Ascending aorta (tissue), 2 donors: ENCODE measurements at places on chromosomes 13 and 19. TPM values are rescaled to one million over a fixed set of nuclear protein-coding genes. Genes with fewer than 3 reads are reported as not detected.

GRCh38 chr13:29909975-29910674, 59.7 kb upstream of the UBL3 start:
- DNase-seq, result no peak

- DNase-seq, result no peak
Measured at GRCh38 chr13:68023838-68024581, 793.9 kb upstream of the PCDH9 start.

DNA sequence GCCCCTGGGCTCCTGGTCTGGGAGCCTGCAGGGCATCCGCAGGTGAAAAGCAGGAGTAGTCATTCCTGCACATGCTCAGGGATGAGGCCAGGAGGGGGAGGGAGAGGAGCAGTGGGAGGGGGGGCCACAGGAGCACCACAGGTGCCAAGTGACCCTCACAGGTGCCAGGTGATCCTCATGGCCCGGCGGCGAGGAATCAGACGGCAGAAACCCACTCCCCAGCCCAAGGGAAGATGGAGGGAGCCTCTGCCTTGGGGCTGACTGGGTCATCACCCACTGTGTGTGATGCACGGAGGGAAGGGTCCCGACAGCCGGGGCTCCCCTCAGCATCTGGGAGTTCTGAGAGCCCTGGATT, 27.4 kb downstream of the SH3GL1 start:
- DNase-seq, result no peak

Gene SKA3
- not detected for total RNA-seq

GRCh38 chr19:5365905-5366304, 25.3 kb upstream of the PTPRS start:
- DNase-seq, result no peak

DNA sequence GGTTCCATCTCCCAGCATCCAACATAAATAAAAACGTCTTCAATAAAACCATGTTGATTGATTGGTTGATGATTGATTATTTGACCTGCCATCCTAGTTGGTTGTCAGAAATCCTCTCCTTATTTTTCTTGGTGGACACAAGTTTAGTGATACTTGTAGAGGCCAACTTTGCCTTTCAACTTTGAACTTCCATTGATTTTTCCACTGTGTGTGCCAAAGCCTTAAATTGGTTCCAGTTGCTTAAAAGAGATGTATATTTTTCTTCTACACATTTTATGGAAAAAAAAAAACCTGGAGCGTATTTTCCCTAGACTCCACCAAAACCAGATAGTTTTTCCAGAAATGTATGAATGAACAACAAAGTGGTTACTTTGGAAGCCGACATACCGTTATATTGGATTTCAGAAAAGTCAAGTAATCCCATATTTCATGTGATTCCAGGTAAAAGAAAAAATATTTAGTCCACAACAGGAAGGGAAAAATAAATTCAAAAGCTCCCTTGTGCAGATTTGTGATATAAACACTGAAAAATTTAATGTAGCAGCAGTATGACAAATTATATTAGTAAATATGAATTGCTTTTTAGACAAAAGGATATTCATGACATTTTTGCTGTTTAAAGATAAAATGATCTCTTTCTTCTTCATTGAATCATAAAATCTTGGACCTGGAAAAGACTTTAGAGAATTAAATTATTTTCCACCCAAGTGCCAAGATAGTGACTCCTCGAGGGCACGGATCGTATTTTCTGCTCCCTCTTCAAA, 85.2 kb downstream of the MBNL2 start:
- DNase-seq, result no peak

GRCh38 chr19:31597616-31598015, 248.4 kb upstream of the TSHZ3 start:
- DNase-seq, result no peak

Gene PLPPR3
- total RNA-seq, result not detected

- no peak for DNase-seq
Measured at GRCh38 chr19:3586707-3587346, 1.5 kb downstream of the GIPC3 start.

Gene SACS
- 13.1 TPM for total RNA-seq

DNA sequence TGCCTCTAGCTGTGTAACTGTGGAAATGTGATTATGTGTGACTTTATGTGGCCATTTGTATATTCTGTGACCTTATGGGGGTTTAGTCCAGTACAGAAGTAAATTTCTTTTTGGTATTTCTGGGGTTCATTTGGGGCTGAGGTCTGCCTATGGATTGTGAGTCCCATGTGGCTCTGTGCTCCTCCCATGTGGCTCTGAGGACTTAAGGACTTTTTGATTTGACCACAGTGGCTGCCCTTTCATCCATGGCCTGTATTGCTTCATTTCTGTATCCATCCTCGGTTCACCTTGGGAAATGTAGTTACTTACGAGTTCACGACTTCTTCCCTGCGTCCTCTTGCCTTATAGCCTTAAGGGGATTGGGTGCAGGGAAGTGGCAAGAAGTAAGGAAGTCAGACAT, 1.0 kb downstream of the ZNF420 start:
- DNase-seq, result no peak

Gene ZNF333
- total RNA-seq, result 33.7 TPM

DNA sequence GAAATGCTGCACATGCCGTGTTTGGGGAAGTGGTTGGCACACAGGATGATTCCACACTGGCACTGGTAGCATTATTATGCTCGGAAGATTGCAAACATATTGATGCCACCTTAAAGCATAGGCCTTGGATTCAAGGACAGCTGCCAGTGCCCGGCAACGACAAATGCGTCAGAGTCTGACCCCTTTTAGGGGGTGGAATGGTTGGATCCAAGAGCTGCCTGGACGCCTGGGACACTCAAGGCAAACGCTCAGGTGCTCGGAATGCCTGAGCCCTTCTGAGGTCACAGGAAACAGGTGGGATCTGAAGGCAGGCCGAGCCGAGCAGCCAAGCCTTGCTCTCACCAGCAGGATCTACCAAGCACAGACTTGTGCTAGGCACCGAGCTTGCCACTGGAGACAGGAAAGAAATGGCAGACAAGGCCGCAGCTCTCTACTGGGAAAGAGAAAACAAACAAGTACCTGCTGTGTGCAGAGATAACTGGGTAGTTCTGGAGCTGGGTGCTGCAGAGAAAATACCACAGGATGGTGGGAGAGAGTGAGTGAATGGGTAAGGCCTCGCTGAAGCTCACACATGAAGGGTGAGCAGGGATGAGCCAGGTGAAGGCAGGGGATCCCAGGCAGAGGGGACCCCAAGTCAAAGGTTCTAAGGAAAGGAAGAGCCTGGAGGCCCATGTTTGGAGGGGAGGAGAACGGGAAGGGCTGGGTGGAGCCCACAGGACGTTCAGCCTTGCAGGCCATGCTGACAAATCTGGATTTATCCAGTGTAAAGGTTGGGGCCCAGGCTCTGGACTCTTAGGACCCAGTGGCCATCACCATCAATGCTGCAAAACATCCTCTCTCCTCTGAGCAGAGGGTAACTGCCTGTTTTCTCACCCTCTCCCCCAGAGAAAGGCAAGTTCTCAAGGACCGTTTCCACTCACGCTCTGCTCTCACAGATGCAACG, 9.2 kb downstream of the RANBP3 start:
- no peak for DNase-seq

- no peak for DNase-seq
Measured at GRCh38 chr13:22703601-22704209, 477.1 kb upstream of the SGCG start.

- DNase-seq, result no peak
Measured at GRCh38 chr13:42039457-42039945, 8.9 kb upstream of the DGKH start.

DNA sequence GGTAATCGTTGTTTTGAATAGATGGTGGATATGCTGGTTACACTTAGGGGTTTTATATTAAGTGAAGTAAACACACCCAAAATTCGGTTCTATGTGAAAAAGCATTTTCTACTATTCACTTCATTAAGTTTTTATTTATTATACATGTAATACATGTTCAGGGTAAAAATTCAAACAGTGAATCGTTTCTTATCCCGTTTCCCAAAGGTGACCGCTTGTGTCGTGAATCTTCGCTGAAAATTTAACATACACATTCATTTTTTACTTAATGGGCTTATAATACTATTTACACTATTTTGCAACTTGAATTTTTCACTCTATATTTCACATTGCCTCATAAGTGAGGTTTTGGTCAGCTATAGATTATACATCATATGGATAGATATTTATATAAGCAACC, 24.5 kb downstream of the IPO5 start:
- no peak for DNase-seq

Gene NECTIN2
- 125 TPM for total RNA-seq
